ENCODE measurements at places on chromosomes 1 and 21.

DNA sequence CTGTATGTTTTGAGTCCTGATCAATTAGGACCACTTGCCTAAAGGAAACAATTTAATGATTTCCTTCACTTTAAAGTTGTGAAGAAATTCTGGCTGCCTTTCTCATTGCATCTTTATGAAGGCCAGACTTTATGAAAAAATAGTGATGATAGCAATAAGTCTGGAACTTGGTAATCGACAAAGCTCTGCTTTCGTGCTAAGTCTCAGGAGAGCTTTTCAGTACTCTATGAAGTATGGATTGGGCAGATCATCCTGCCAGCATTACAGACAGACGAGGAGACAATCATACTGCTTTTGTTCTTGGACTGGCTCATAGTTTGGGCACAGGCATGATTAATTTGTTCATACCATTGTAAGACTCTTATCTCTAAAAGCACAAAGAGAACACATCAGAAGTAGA, 45.5 kb upstream of the KCNJ15 start:
- no peak for DNase-seq

- no peak for DNase-seq
Measured at GRCh38 chr1:41640756-41641474, 156.4 kb upstream of the EDN2 start.

DNA sequence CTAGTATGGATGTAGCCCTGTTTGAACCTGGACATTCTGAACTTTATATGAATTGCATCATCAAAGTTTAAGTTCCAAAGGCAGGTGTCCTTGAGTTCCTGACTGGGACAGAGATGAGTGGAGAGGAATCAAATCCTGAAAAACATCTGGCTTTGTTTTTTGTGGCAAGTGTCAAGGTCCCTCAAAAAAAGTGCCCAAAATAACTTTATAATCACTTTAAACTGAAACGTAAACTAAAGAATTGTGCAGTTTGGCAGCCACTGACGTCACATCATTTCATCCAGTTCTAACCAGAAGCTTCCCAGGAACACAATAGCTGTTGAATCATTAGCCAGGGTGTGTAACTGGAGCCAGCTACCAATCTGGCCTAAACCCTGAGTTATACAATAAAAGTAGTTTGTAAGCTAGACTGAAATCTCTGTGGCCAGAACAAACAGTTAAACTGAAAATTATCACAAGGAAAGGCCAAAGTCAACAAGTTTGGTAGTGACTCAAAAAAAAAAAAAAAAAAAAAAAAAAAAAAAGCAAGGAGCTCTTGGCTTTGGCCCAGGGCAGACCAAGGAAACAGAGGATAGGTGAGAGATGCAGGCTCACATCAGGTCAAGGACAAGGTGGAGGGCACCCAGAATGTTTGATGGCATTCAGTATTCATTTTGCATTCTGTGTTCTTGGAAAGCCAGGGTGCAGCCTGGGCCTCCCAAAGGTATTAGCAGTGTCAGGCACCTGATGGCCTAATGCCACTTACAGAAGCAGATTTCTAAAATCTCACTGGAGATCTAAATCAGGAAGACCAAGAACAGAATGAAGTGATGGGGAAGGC, 74.3 kb downstream of the TNFSF18 start:
- DNase-seq, result no peak

DNA sequence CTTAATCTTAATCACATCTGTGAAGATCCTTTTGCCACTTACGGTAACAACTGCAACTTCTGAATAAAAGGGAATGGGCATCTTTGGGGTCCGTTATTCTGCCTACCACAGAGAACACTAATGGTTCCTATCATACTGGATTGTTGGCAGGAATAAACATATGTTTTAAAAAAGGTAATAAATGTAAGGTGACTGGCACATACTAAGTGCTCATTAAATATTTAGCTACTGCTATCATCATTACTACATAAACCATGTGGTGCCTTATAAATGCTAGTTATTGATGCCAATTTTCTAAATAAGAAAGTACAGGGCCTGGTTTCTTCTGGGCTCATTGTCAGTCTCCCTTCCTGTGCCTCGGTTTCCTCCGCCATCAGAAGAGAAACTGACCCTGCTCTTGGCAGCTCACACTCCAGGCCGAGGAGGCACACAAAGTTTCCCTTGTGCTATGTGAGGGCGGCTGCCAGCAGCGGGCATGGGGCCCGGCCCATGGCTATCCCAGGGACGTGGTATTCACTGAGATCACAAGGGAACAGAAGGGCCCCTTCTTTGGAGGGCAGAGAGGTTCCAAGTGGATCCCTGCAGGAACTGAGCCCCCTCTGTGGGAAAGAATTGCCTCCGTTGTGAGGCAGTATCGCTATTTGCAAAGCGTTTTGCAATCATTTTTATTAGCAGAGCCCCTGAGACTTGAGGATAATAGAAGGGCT, 26.2 kb downstream of the NAV1 start:
- DNase-seq, result no peak

DNA sequence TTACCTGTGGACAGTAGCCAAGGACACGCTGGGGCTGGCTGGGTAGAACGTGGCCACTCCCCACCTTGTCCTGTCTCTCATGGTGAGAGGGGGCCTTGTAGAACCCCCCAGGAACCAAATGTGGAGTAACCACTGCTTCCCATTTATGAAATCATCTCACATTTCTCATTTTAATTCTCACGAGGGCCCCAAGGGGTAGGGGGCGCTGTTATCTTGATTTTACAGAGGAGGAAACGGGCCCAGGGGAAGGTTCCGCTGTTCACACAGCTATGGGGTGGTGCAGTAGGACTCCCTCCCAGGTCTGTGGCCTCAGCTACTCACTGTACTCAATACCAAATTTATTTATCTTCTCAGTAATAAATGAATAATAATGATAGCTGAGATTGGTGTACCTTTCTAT, 5.5 kb downstream of the SMPDL3B start:
- peak; percentile 60 for DNase-seq

GRCh38 chr1:3139871-3140361, 70.9 kb downstream of the PRDM16 start:
- DNase-seq, result no peak

DNA sequence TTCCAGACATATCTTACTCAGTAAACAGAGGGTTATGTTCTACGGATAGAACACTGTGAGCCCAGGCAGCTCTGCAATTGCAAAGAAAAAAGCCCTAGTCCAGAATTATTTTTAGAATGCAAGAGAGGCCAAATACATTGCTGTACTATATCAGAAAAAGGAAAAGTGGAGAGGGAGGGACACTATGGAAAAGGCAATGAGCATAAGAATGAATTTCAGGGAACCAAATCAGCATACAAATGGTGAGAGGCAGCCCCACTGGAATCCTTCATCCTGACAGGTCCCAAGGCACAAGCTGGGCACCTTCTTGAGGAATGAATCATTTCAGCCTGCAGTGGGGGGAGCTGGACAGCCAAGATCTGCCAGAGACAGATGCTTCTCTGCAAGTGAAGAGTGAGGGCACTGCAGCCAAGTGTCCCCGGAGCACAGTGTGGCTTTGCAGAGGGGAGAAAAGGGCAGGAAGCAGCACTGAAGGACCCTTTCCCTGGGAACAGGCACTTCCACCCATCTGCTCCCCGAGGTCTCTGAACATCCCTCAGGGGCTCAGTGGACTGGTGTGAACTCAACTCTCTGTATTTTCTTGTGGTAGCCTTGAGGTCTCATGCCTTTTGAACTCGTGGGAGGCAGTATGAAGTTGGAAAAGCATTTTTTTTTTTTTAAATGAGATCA, 115.6 kb downstream of the XCL2 start:
- DNase-seq, result no peak

GRCh38 chr1:175272361-175272760, 79.8 kb upstream of the KIAA0040 start:
- no peak for DNase-seq

DNA sequence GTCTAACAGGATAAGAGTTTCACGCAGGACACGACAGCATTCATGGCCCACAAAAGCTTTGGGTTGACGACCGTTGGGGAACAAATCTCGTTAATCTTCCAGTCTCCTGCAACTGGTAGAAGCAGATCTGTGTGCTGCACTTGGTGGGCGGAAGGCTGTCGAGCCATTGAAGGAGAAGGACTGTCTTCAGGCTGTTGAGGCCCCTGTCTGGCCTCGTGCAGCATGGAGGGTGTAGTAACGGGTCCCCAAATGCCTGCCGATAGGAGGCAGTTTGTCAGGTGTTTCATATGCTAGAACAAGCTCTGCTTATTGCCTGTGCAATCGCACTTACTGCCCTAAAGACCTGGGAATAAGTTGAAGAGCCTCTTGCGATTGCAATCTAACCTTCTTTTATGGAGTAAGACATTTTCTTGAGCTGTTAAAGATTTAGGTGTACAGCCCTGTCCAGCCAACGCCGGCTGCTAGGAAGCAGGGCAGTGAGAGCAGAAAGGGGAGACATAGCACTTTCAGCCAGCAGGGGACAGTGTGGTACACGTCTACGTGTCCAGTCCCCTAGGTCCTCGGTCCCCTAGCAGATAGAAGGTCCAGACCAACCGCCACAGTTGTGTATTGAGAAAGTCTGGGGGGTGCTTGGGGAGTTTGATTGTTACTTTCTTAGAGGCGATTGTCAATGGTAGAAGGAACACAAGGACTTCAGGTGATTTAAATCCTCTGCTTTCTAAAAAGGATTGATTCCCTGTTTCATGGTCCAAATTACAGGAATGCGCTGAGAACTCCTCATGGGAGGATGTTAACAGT, 102.3 kb upstream of the TMPRSS2 start:
- no peak for DNase-seq

- no peak for DNase-seq
Measured at GRCh38 chr1:169132512-169133227, 26.2 kb downstream of the ATP1B1 start.

- no peak for DNase-seq
Measured at GRCh38 chr1:58620926-58621325, 43.9 kb upstream of the TACSTD2 start.

GRCh38 chr1:2650967-2651645, 18.3 kb upstream of the MMEL1 start:
- no peak for DNase-seq

DNA sequence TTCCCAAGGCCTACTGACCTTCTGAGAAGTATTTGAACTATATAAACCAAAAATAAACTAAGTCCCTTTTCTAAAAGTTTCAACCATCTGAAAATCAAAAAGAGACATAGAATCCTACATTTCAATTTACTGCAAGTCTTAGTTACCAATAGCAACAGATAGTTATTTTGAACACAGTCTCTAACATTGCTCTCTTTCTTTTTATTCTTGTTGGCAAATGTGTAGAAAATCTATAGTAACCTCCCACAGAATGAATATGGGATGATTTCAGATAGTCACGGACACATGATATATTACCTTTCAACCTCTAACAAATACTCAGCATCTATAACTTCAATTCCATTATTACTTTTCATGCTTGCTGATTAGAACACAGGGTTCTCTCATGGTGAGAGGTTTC, 68.9 kb upstream of the RAB3GAP2 start:
- no peak for DNase-seq

GRCh38 chr1:213887842-213888241, 99.9 kb upstream of the PROX1 start:
- DNase-seq, result no peak

DNA sequence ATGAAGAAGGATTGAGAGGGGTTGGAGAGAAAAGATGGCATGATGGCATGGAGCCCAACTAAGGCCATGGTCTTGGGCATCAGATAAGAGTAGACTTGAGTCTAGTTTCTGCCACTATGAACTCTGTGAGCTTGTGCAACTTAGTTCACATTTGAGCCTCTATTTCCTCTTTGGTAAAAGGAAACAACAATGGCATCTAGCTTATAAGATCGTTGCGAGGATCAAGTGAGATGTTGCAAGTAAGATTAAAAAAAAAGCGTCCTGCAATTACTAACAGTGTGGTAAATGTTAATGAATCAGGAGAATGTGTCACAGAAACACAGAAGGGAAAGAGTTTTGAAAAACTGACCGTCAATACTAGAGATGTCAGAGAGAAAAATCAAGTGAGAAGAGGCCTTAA, 202.9 kb upstream of the FGGY start:
- no peak for DNase-seq

- DNase-seq, result no peak
Measured at GRCh38 chr1:156963621-156964020, 43.2 kb downstream of the LRRC71 start.
